ENCODE measurements at places on chromosomes 11 and 22. TPM values are rescaled to one million over a fixed set of nuclear protein-coding genes. Genes with fewer than 3 reads are reported as not detected.

Gene CHRM1
- not detected for total RNA-seq

Gene SAA2
- 0.61 TPM for total RNA-seq

Gene PAX6
- not detected for total RNA-seq

Gene SHISAL1
- total RNA-seq: 0.15 TPM

Gene FJX1
- total RNA-seq: 1.2 TPM

Gene TREH
- total RNA-seq: 0.11 TPM

Gene DLG2
- 6.2 TPM for total RNA-seq

Gene TLCD5
- total RNA-seq: 12.3 TPM

Gene YPEL4
- total RNA-seq: 0.38 TPM

Gene TRPC6
- 1.2 TPM for total RNA-seq

Gene KRTAP5-8
- not detected for total RNA-seq

Gene TRIM29
- not detected for total RNA-seq

Gene C11orf24
- total RNA-seq: 14.9 TPM

Gene SOX6
- 18.0 TPM for total RNA-seq

Gene MUS81
- 20.3 TPM for total RNA-seq

Gene CDC42EP2
- total RNA-seq: 21.9 TPM

Gene SF3A1
- total RNA-seq: 132 TPM

All from heart right ventricle (tissue), 16 donors.